ENCODE measurements at places on chromosomes 13 and 19.
A peak's percentile ranks its signal among the peaks of the same experiment; 100 is the strongest.

DNA sequence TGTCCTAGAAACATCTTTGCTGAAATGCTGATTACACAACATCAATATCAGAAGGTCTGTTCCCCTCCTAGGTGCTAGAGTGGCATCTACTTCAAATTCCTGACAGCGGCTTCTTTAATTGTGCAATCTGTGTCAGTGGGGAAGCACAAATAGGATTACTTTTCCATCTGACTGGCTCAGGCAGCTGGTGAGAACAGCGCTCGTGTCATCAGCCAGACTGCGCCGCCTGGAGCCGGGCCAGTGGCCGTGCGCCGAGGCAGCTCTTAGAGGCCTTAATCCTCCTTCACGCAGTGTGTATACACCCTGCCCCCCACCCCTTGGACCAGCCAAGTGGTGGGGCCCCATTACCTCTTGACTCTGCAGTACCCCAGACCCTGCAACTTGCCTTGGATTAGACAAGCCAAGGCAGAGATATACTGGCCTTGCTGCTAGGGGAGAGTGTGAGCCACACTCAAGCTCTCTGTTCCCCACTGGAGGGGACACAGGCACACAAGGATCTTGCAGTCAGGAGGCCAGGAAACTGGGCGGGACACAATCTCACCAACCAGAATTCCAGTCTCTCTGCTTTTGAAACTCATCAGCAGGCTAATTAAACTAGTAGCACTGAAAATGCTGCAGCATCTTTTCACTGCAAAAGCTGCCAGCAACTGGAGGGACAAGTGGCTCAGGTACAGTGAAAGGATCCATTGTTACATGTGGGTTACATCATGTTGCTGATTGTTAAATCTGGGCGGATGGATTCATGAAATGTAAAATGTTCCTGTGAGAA, 48.9 kb upstream of the EPHX3 start:
- DNase-seq, result no peak

GRCh38 chr13:75378301-75378700, 103.7 kb downstream of the TBC1D4 start:
- DNase-seq, result no peak

GRCh38 chr13:20491926-20492435, 33.7 kb downstream of the CRYL1 start:
- DNase-seq, result no peak

DNA sequence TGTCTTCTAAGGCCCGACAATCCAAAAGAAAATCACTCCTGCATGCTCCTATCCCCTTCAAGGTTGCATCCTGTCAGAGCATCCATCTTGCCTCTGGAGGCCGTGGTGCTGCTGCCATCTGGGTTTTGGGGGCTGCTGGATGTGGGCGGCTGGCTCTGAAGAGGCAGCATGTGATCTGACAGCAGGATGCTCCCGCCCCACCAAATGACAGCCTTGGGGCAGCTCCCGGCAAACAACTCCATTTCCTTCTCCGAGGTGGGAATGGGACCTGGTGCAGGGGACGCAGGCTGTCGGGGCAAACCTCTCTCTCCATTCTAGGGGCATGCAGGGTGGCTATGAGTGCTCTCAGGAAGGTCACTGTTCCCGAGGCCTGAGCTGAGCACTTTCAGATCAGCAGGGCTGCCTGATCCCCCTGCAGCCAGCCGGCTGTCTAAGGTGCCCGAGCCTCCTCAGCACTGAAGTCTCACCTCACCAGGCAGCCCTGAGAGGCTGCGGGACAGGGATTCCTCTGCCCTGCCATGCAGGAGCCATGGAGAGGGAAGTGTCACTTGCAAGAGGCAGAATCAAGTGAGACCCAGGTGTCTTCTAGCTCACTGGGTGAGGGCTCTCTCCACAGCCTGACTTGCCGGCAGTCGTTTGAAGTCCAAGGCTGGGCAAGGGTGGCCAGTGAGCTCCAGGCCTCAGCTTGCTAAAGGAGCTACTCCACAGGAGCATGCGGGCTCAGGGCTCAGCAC, 28.8 kb downstream of the TSSK6 start:
- no peak for DNase-seq

DNA sequence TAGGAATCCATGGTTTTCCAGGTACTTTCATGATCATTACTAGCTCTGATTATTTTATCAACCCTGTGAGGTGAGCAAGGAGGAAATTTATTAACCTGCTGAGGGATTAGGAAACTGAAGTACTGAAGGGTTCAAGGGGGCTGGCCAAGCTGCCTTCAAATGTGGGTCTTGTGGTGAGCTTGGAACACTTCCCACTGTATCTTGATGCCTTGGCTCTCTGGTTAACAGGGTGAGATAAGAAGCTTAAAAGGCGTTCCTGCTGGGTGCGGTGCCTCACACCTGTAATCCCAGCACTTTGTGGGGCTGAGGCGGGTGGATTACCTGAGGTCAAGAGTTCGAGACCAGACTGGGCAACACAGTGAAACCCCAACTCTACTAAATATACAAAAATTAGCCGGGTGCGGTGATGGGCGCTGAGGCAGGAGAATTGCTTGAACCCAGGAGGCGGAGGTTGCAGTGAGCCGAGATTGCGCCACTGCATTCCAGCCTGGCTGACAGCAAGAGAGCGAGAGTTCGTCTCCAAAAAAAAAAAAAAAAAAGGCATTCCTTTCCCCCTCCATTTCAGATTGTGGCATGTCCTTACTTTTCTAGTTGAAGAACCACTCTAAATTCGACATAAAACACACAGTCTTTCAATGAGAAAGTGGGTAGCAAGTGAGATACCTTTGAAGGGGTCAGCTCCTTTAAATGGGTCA, 70.2 kb downstream of the KLF2 start:
- DNase-seq, result no peak

GRCh38 chr13:80469853-80470381, 129.0 kb upstream of the SPRY2 start:
- no peak for DNase-seq

DNA sequence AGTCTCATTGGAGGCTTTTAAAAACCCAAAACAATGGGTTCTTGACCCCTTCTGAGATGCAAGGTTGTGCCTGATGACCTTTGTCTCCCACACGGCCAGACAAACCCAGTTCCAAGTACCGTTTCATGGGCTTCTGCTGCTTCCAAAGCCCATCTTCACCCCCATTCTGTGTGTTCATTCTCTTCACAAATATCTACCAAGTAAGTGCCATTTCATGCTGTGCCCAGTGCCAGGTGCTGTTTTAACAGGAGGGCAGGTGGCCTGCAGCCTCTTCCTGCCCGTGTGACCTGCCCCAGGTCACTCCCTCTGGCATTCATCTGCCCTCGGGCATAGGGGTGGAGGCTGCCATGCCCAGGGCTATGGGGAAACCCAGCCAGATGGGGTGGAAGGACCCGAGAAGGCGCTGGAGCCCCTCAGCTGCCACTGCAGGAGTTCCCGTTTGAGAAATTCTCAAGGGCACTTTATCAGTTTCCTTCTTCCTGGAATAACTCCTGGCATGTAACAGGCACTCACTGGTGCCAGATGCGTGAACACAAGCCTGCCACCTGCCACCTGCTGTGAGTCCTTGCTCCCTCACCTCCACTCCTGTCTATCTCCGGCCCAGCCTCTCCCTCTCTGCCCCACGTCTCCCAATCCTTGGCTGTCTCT, 12.5 kb downstream of the CAPN12 start:
- no peak for DNase-seq

DNA sequence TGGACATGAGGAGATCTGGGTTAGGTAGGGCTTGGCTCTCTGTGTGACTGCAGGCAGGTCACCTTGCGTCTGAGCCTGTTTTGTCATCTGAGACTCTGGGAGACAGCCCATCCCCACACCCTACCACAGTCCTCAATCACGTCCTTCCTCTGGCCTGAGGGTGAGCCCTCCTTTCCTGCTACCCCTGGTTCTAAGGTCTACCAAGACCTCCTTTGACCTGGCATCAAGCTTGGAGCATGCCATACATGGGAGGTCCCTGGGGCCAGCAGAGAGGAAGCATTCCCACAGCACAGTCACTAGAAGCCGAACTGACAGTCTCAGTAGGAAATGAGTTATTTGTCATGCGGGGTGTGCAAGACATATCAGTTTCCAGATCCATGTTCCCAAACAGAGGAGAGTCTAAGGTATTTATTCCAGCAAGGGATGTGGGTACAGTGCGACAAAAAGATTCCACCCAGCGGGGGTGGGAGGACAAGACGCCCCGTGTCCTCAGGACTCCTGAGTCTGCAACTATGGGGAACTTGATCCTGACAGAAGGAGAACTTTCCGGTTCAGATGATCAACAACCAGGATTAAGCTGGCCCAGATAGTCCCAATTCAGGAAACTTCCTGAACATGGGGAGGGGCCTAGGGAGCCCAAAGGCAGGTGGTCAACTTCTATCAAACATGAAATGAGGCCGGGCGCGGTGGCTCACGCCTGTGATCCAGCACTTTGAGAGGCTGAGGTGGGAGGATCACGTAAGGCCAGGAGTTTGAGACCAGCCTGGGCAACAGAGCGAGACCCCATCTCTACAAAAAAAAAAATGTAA, 9.5 kb downstream of the ARRDC2 start:
- no peak for DNase-seq

GRCh38 chr19:38182536-38183210, 41.3 kb downstream of the DPF1 start:
- no peak for DNase-seq

- no peak for DNase-seq
Observed at GRCh38 chr13:98508685-98509084, 68.2 kb downstream of the STK24 start.

DNA sequence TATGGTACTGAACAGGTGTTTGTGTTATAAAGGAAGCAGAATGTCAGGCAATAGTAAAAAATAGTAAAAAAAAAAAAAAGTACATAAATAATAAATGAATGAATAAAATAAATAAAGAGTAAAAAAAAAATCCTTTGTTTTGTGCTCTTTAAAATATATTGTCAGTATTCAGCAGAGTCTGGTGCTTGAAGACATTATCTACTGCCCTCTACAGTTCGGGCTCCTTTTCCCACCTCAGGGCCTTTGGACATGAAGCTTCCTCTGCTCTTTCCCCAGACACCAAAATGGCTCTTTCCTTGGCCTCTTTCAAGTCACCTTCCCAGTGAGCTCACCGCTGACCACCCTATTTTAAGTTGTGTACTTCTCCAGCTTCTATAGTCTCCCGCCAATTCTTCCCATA, 137.5 kb downstream of the TNFRSF19 start:
- no peak for DNase-seq

DNA sequence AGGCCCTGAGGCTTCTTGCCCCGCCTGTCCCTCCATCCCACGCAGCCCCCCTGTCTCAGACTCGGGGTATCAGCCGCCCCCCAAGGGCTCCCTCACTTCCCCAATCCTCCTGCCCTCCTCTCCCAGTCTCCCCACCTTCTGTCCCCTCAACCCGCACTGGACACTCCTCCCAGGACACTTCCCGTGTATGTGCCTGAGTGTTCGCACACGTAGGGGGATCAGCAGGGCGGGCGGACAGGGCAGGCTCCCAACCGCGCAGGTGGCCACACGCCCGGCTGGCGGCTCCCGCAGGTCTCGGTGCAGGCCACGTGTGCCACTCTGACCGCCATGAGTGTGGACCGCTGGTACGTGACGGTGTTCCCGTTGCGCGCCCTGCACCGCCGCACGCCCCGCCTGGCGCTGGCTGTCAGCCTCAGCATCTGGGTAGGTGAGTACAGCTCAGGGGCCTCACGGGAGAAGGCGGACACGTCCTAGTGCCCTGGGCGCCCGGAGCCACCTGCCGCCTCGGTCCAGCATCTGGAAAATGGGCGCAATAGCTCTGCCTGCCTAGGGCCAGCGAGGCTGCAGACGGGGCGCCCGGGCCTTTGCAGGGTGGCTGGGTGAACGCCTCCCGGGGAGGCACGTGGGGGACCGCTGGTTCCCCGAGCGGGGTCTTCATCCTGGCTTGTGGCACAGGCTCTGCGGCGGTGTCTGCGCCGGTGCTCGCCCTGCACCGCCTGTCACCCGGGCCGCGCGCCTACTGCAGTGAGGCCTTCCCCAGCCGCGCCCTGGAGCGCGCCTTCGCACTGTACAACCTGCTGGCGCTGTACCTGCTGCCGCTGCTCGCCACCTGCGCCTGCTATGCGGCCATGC, 2.3 kb downstream of the KISS1R start:
- peak; percentile 46 for DNase-seq

DNA sequence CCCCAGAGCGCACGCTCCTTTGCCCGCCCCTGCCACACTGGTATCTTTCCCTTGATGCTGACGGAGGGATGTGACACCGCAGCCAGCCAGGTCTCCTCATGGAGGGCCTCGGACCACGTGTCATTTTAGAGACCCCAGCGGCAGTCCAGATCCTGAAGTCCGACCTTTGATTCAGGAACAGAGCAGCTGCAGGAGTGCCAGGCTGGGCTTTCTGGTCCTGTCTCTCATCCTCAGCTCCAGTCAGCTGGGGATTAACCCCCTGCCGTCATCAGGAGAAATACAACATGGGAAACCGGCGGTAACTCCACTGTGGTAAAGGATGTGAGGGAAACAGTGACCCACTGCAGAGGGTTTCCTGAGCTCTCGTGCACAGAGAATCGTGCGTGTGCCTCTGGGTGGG, 140.6 kb downstream of the SIPA1L3 start:
- DNase-seq, result no peak

DNA sequence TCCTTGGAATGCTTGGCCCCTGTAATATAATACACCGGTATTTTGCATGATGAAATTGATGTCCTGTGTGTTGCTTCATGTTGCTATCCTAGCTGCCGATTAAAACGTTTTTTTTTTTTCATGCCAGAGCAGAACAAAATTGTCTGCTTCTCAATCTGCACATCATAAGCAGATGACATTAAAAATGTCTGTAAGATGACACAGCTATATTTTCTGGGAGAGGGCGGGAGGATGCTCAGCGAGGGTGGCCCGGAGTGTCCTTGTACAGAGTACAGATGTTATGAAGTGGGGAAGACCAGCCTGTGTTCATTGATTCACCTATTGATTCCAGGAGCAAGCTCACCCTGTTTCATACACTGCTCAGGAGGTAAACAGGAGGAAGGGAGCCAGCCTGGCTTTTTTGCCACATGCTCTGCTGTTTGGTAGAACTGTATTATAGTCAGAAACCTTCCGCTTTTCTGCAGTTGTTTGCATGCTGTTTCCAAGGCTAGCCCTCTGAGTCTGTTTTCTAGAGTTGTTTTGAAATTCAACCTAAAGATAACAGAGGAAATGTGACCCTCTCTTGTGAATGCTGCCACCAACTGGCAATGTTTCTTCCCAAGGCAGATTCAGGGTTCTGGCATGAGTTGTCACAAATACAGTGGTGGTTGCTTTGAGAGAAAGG, 4.7 kb upstream of the IRS2 start:
- peak; percentile 20 for DNase-seq

GRCh38 chr13:74032325-74032724, 101.9 kb downstream of the KLF12 start:
- DNase-seq, result no peak

GRCh38 chr19:36572593-36573019, 486 bp downstream of the ZNF529 start:
- no peak for DNase-seq

GRCh38 chr13:43304945-43305344, 281.6 kb downstream of the DNAJC15 start:
- DNase-seq, result no peak

DNA sequence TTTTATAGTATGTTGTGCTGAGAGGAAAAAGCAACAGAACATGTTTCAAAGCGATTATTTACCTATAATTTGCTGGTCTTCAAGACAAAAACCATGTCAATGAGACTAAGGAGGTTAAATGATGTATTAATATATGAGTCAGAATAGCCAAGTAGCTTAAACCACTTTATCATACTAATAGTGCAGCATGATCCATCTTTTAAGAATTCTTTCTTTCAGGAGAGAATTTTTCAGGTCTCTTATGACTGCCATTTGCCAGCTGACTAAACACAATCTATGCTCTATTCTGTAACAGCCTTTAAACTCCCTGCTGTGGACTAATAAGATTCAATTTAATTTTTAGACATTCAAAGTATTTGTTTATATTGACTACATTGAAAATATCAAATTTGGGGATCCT, 93.7 kb downstream of the TRPC4 start:
- no peak for DNase-seq

All from activated CD8-positive, alpha-beta memory T cell treated with anti-CD3 and anti-CD28 coated beads, Interleukin-2, amount 50 U/mL, for 4 hours (primary cell).